Uterus (tissue), 4 donors: ENCODE measurements at places on chromosomes 2 and 18. TPM values are rescaled to one million over a fixed set of nuclear protein-coding genes. Genes with fewer than 3 reads are reported as not detected.

- DNase-seq = no peak
Observed at GRCh38 chr18:79953971-79954651, 2.7 kb upstream of the SLC66A2 start.

DNA sequence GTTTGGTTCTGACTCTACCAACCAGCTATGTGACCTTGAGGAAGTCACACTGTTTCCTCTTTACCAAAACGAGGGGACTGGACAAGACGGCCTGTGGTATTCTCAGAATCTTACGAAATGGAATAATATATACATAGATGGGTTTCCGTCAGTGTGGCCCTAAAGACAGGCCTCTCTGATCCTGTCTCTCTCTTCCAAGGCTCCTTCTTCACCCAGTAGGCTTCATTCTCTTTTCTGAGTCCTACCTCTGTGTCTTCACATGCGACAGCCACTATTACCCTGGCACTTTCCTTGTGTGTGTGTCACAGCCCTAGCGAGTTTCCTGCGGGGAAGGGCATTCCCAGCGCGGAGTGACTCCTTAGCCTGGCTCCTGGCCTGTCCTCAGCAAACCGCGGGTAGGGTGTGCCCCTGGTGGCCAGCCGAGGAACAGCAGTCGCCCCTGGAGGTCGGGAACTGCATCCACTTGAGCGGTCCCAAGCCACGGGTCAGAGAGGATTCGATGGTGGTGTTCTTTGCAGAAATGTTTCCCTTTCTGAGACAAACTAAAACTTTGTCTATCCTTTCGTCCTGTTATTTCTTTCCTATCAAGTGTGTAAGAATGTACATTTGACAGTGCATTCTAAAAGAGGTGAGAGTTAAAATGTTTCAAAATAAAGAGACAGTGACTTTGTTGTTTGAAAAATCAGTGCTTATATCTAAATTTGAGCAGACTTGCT, 63.3 kb downstream of the RAB31 start:
- DNase-seq = peak; percentile 84

- DNase-seq = no peak
Observed at GRCh38 chr2:228602288-228602687, 420.8 kb upstream of the SPHKAP start.

GRCh38 chr2:148237911-148238310, 217.0 kb downstream of the MBD5 start:
- no peak for DNase-seq

GRCh38 chr2:186302263-186302662, 183.8 kb upstream of the ZC3H15 start:
- no peak for DNase-seq

DNA sequence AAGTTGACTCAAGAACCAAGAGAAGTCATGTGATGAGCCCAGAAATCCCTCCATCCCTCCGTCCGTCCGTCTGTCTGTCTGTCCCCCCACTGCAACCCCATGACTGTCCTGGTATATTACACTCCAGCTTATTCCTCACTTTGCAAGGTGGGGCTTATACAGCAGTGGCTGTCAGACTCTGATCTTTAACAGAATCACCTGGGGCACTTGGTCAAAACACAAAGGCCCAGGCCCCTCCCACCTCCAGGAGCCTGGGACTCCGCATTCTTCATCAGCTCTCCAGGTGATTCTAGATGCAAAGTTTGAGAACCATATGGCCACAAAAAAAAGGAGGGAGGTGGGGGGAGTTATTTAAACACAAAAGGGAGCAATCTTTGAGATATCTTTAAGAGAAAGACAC, 61.4 kb downstream of the MYO5B start:
- DNase-seq = no peak

GRCh38 chr2:159381574-159381973, 95.1 kb upstream of the WDSUB1 start:
- DNase-seq = no peak

- no peak for DNase-seq
Observed at GRCh38 chr2:20539776-20540586, 93.1 kb downstream of the RHOB start.

- DNase-seq = no peak
Observed at GRCh38 chr2:41598161-41598894, 449.5 kb upstream of the PKDCC start.

The FNDC4 gene
- total RNA-seq = 9.1 TPM

The SPRED2 gene
- total RNA-seq = 54.5 TPM

The PSMA8 gene
- total RNA-seq = not detected

The CGREF1 gene
- total RNA-seq = 11.6 TPM

GRCh38 chr2:68918497-68918896, 34.2 kb downstream of the GKN2 start:
- DNase-seq = no peak

DNA sequence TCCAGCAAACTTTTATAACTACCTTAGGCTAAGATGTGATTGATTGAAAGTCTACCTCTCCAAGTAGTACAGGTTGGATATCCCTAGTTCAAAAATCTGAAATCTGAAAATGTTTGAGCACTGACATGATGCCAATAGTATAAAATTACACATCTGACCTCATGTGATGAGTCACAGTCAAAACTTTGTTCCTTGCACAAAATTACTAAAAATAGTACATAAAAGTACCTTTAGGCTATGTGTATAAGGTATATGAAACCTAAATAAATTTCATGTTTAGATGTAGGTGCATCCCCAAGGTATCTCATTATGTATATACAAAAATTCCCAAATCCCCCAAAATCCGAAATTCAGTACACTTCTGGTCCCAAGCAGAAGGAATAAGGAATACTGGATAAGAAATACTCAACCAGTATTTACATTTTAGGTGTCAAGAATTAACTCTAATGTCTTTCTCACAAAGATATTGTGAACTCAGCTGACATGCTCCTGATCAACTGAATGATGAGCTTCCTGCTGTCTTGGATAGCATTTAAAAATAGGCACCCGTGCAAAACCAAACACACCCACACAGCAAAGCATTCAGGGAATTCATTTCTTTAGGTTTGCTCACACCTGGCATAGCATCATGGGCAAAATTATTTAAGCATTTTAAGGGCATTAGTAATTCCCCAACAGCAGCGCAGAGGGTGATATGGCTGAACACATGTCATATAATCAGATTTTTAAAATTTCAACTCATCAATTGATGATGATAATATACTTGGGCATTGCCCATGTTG, 497.4 kb upstream of the MEIS1 start:
- DNase-seq = no peak

The PFN4 gene
- total RNA-seq = not detected

- no peak for DNase-seq
Observed at GRCh38 chr2:171210864-171211431, 50.3 kb upstream of the TLK1 start.

GRCh38 chr2:167706800-167707199, 540.6 kb downstream of the STK39 start:
- DNase-seq = no peak

The C2orf72 gene
- not detected for total RNA-seq

DNA sequence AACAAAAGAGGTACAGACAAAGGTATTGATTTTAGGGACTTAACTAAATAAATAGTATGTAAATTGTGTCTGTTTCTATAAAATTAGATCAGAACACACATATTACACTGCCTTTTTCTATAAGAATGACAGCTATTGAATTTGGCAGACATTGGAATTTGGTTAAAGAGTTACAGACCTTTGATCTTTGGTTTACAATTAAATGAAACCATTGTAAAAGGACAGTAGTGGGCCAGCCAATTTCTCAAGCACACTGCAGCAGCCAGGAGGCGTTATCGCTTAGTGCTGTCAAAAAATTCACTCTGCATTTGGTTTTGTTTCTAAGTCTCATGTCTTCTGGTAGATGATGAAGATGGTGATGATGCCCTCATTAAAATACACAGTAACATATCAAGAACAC, 175.9 kb downstream of the NR4A2 start:
- no peak for DNase-seq

GRCh38 chr2:138602166-138602460, 100.5 kb downstream of the SPOPL start:
- no peak for DNase-seq

- DNase-seq = no peak
Observed at GRCh38 chr18:45019469-45019868, 338.8 kb downstream of the SETBP1 start.

- no peak for DNase-seq
Observed at GRCh38 chr2:74186038-74186437, 7.4 kb upstream of the MOB1A start.

DNA sequence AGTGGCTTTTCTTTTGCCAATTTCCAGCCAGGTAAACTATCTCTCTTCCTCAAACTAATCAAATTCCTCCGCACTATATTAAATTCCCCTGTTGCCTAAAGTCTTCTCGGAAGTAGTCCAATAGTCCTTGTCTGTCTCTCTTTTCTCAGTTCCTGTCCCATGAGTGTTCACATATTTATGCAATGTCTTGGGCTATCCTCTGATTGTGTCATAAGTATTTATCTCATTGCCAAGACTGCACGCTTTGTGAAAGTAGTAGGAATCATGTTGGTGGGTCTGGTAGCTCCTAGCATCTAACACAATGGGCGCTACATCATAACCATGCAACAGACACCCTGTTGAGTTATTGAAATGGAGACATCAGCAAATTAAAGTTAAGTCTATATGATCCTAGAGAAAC, 59.9 kb upstream of the POU3F3 start:
- no peak for DNase-seq

The KIF1A gene
- total RNA-seq = not detected

- no peak for DNase-seq
Observed at GRCh38 chr2:74985978-74986609, 27.7 kb downstream of the POLE4 start.

DNA sequence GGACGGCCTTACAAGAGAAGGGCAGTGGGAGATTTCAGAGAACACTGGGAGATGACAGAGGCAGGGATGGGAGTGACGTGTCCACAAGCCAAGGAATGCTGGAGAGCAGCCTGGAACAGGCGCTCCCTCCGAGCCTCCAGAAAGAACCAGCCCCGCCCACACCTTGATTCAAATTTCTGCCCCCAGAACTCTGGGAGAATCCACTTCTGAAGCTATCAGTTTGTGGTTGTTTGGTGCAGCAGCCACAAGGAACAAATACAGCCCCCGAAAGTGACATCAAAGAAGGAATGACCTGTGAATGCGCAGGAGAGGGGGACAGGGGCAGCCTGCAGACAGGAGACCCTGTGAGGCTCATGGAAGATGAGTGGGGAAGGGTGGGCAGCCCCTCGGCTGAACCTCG, 67.3 kb downstream of the TWIST2 start:
- peak; percentile 7 for DNase-seq

DNA sequence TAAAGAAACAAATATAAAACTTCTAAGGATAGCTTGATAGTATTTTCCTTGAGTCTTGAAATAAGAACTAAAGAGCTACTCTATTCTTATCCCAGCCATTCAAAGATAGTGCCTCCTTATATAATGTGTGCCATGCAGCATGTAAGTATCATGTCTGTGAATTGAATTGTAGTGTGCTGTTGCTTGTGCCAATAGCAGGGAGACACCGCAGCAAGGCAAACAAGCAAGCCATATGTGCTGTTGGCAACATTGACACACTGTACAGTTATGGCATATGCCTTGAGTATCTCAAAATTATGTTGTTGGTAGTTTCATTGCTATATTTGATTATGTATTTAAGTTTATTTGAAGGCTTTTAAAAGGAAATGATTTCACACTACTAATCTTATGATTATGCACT, 58.2 kb downstream of the ERBB4 start:
- no peak for DNase-seq

- DNase-seq = no peak
Observed at GRCh38 chr18:79438898-79439627, 43.3 kb downstream of the NFATC1 start.
